LoVo (cell line): ENCODE measurements at places on chromosomes 12 and 14.
A peak's percentile ranks its signal among the peaks of the same experiment; 100 is the strongest.

- DNase-seq, result peak; percentile 8
These were observed 123.9 kb downstream of the BRMS1L start for GRCh38 chr14:35949920-35950513.

- DNase-seq, result no peak
These were observed 54.2 kb downstream of the FNTB start for GRCh38 chr14:65040666-65041433.

DNA sequence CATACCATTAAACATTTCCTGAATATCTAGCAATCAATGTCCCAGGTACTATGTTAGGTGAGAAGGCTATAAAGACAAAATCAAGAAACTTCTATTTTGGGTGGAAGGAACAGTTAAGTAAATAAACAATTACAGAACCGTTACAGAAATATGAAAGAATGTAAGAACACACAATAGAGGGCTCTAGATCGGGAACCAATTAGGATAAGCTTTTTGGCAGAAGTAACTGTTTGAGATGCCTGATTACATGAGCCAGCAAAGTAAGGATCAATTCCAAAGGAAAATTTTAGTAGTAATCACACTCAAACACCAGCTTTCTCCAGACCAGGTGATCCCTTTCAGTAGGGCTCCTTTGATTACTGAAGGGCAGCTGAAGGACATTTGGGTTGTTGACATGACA is 33.9 kb downstream of the PPP1R12A start:
- no peak for DNase-seq

DNA sequence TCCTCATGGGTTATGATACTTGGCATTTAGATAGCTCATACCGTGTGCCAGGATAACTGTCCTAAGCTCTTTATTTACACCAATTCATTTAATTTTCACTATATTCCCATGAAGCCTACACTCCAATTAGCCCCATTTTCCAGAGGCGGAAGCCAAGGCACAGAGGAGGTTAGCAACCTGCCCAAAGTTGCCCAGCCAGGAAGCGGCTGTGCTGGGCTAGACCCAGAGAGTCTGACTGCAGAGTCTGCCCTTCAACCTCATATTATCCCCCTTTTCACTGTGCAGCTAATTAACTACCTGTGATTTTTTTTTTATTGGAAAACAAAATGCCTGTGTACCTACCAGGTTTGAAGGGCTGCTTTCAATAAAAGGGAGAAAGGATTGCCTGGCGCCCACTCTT is 2.5 kb downstream of the RFLNA start:
- DNase-seq, result no peak

DNA sequence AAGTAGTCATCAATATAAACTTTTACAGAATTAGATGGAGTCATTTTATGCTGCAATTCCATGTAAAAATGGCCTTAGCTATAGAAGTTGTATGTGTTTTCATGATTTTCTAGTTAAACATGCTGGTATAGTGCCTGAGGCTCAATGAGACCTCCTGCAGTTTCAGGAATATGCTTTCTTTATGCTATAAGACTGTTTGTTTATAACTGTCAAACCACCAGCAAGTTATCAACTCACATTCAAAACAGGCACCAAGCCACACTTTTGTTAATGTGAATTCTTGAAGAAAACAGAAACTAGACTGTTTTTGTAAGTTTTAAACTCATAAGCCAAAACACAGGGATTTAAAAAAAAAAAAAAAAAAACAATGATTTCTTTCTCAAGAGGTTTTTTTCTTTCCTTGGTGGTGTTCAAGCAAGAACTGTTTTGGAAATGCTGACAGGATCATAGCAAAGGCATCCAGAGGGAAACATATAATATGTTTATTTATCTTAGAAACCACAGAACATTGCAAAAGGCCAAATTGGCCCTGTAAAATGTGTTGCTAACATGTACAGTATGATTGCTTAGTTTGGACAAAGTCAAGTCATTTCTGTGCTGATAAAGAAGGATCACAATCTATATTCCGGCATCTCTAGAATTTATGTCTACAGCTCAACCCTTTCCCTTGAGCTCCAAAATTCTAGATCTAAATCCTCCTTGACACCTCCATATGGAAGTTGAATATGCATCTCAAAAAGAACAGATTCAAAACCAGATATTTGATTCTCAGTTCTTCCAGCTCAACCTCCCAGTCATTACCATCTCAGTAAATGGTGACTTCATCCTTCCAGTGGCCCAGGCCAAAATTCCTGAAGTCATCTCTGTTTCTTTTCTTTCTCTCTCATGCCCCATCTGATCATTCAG is 29.0 kb upstream of the LUM start:
- no peak for DNase-seq

GRCh38 chr12:65497660-65498059 is 219.2 kb downstream of the MSRB3 start:
- no peak for DNase-seq

GRCh38 chr12:130375296-130376287 is 37.9 kb downstream of the PIWIL1 start:
- DNase-seq, result no peak

GRCh38 chr14:60097974-60098373 is 6.3 kb downstream of the PCNX4 start:
- DNase-seq, result no peak

DNA sequence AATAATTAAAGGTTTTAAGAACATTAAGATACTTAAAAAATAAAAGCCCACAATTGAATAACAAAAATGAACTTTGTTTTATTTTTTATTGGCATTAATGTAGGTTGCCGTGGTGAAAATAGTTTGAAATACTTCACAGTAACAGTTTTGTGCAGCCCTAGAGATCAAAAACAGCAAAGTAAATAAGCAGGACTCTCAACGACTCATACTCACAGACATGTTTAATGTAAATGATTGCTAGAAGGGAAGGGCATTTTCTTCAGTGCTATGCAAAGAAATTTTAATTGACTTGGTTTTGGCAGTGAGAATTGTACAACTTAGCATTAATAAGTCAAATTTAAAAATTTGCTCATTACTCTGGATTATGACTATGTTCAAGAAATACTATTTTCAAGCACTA is 16.0 kb downstream of the TRMT5 start:
- DNase-seq, result no peak

GRCh38 chr14:70254476-70254961 is 65.8 kb upstream of the SLC8A3 start:
- peak; percentile 77 for DNase-seq

DNA sequence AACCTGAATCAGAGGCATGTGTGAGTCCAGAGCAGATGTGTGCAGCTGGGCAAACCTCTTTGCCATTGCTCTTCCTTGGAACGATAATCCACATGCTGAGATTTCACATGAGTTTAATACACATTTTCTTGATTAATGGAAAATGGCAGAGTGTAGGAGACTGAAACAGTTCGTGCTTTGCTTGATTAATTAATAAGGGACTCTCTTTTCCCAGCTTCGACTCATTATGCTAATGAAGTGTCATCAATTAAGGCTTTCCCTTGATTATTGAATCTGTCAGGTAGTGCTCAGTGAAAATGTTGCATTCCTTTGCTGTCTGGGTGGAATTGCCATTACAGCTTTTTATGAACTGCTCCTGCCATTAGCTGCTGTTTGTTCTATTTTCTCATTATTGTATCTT is 487.7 kb upstream of the NOVA1 start:
- DNase-seq, result no peak

- no peak for DNase-seq
These were observed 8.6 kb downstream of the TUNAR start for GRCh38 chr14:95885278-95885677.

- DNase-seq, result no peak
These were observed 49.9 kb downstream of the ESR2 start for GRCh38 chr14:64244279-64244678.

DNA sequence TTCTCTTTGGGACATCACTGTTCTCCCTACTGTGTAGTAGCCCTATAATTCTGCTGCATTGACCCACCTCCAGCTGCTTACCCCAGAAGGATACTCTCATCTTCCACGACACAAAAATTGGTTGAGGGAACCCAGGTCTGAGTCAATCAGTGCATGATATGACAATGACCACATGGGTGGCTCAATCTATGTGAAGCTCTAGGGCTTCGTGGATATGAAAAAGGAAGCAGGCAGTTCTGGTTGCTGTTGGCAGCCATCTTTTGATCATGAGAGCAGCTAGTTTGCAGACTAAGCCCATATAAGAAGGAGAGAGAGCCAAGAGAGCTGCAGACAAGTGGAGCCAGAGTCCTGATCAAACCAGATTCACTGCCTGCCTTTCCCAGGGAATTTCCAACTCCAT is 57.9 kb downstream of the AVPR1A start:
- no peak for DNase-seq

GRCh38 chr12:50529345-50529744 is 24.6 kb downstream of the DIP2B start:
- no peak for DNase-seq

DNA sequence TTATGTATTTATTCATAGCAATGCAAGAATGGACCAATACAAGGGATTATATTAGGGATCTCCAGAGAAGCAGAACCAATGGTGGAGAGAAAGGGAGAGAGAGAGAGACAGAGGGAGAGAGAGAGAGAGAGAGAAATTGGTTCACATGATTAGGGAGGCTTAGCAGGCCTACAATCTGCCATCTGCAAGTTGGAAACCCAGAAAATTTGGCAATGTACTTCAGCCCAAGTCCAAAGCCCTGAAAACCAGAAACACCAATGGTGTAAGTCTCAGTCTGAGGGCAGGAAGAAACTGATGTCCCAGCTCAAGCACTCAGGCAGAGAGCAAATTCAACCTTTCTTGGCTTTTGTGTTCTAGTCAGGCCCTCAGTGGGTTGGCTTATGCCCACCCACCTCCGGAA is 48.7 kb upstream of the CMKLR1 start:
- DNase-seq, result no peak

- DNase-seq, result peak; percentile 59
These were observed 2.8 kb downstream of the PIANP start for GRCh38 chr12:6697584-6698351.

DNA sequence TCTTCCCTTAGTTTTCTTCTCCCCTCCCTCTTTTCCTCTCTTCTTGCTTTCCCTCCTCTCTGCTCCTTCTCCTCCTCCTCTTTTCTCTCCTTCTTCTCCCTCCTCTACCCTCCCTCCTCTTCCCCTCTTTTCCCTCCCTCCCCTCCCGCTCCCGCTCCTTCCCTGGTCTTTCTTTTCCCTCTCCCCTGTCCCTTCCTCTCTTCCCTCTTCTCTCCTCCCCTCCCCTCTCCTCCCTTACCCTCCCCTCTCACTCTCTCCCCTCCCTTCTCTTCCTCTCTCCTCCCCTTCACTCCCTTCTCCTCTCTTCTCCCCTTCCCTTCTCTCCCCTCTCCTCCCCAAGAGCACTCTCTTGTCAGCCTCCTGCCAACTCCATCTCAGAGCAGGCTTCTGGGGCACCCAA is 17.4 kb upstream of the FBXO21 start:
- DNase-seq, result no peak

DNA sequence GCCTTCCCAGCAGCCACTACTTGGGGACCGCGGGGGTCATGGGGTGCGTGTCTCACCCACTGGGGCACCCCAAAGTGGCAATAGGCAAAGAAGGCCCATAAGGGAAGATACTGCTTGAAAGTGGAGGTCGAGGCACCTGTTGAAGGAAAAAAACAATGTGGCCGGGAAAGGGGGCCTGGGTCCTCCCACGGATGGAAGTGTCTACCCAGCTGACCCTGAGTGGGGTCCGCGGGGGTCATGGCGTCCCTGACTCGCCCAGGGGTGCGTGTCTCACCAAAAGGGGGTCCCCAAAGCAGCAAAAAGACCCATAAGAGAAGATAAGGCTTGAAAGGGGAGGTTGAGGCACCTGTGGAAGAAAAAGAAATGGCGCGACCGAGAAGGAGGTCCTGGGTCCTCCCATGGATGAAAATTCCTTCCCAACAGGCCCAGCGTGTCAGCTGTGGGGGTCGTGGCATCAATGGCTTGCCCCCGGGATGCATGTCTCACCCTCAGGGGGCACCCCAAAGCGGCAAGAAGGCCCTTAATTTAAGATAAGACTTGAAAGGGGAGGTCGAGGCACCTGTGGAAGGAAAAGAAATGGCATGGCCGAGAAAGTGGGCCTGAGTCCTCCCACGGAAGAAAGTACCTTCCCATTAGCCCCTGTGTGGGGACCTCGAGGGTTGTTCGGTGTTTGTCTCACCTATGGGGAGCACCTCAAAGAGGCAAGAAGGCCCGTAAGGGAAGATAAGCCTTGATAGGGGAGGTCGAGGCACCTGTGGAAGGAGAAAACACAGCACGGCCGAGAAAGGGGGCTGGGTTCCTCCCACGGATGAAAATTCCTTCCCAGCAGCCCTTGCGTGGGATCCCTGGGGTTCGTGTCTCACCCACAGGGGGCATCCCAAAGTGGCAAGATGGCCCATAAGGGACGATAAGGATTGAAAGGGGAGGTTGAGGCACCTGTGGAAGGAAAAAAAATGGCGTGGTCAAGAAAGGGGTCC is 266.0 kb downstream of the ALG10 start:
- DNase-seq, result no peak

DNA sequence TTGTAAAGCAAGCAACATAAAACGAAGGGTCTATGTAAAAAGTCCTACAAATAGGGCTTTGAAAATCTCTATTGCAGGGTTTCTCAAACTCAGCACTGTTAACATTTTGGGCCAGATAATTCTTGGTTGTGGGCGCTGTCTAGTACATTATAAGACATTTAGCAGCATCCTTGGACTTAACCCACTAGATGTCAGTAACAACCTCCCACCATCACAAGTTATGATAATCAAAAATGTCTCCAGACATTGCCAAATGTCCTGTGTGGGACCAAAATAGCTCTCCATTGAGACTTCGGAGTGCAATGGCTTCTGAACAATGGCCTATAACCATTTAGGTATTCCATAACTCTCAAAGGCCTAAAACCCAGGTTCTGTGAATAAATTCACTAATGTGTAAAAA is 22.9 kb upstream of the DHRS7 start:
- no peak for DNase-seq

- no peak for DNase-seq
These were observed 14.5 kb upstream of the PWP1 start for GRCh38 chr12:107670999-107671643.

- no peak for DNase-seq
These were observed 164.1 kb downstream of the ITPR2 start for GRCh38 chr12:26668847-26669246.

- no peak for DNase-seq
These were observed 234.1 kb downstream of the NOVA1 start for GRCh38 chr14:26363689-26364088.

GRCh38 chr12:131112021-131112420 is 158.3 kb downstream of the ADGRD1 start:
- DNase-seq, result no peak

- no peak for DNase-seq
These were observed 39.2 kb downstream of the LTBP2 start for GRCh38 chr14:74572726-74573301.

- no peak for DNase-seq
These were observed 2.4 kb upstream of the MLEC start for GRCh38 chr12:120684523-120684932.

GRCh38 chr12:116453631-116454030 is 105.5 kb upstream of the MAP1LC3B2 start:
- no peak for DNase-seq

DNA sequence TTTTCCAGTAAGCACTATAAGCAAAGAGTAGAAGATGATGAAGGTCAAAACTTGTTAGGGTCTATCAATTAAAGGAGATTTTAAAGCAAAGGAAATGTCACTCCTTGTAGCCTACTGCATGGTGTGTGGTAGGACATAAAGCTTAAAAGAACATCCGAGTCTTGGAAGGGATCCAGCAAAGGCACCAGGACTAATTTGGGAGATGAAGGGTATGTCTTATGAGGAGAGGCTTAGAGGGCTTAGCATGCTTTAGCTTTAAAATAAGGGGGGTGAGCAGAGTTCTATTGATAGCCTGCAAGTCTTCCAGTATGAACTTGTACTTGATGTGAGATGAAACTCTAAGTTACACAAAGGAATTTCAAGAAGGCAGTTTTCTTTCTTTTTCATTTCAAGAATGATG is 11.8 kb upstream of the MYBPC1 start:
- no peak for DNase-seq

GRCh38 chr12:51951843-51952722 is 584 bp downstream of the ACVR1B start:
- DNase-seq, result no peak
